ENCODE measurements at places on chromosomes 3 and 15.
A peak's percentile ranks its signal among the peaks of the same experiment; 100 is the strongest.

GRCh38 chr15:80525853-80526252, 121.7 kb downstream of the ARNT2 start:
- DNase-seq: no peak

DNA sequence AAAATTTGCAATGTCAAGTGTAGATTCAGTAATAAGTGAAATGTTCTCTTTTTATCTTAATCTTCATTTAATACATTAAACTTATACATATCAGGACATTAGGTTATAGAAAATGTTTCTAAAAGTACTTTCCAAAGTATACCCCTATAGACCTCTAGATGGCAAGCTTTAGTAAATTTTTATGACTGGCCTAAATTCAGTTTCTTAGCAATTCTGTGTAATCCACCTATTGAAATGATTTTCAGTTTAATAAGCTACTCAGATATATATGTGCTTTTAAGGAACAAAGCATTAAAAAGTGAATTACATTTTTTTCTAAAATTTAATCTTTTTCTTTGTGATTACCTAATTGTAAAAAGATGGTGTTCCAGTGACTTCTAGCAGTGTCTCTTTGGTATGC, 342.2 kb downstream of the GBE1 start:
- DNase-seq: peak; percentile 6

- no peak for DNase-seq
These were observed 34.5 kb downstream of the DAPK2 start for GRCh38 chr15:64011736-64012135.

- no peak for DNase-seq
These were observed 108.0 kb upstream of the TBC1D5 start for GRCh38 chr3:17850448-17850847.

GRCh38 chr3:50662408-50662807, 12.3 kb upstream of the DOCK3 start:
- DNase-seq: no peak

GRCh38 chr15:40347559-40348473, 3.0 kb upstream of the PHGR1 start:
- DNase-seq: no peak

DNA sequence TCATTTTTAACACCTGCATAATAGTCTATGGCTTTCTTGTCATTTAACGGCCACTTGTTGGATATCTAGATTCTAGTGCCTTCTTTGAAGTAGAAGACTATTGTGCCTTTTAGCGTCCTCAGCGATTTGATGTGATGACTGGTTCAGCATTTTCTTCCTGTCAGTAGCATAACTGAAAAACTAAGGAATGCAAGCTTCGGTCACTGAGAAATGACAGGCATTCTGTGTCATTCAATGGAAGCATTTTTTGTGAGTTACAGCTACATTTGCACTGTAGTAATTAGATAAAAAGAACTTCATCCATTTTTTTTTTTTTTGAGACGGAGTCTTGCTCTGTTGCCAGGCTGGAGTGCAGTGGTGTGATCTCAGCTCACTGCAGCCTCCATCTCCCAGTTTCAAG, 10.3 kb downstream of the NEK11 start:
- DNase-seq: no peak

Data from NCI-H1092 treated with DMSO at 0.1 percent for 48 hours (cell line).